Stimulated activated CD8-positive, alpha-beta memory T cell treated with anti-CD3 and anti-CD28 coated beads, Interleukin-7, amount 100 ng/mL, for 4 hours (primary cell): ENCODE measurements at places on chromosomes 5 and 9.

GRCh38 chr9:134830926-134831720 lies 49.5 kb upstream of the FCN2 start:
- no peak for DNase-seq

GRCh38 chr5:81424728-81425127 lies 30.8 kb upstream of the ACOT12 start:
- no peak for DNase-seq

- no peak for DNase-seq
Observed at GRCh38 chr5:132486318-132487094, 4.1 kb downstream of the IRF1 start.

GRCh38 chr5:164009621-164010020 lies 504.2 kb downstream of the MAT2B start:
- DNase-seq, result no peak

- no peak for DNase-seq
Observed at GRCh38 chr9:120966013-120966369, 39.4 kb upstream of the TRAF1 start.
